ENCODE measurements at places on chromosomes 16 and 17.

- no peak for DNase-seq
These were observed 8.6 kb upstream of the NFATC3 start for GRCh38 chr16:68076560-68076959.

- DNase-seq = no peak
These were observed 175.5 kb downstream of the CYB561 start for GRCh38 chr17:63270610-63271009.

GRCh38 chr17:11391134-11391533 lies 150.1 kb downstream of the SHISA6 start:
- DNase-seq = no peak

DNA sequence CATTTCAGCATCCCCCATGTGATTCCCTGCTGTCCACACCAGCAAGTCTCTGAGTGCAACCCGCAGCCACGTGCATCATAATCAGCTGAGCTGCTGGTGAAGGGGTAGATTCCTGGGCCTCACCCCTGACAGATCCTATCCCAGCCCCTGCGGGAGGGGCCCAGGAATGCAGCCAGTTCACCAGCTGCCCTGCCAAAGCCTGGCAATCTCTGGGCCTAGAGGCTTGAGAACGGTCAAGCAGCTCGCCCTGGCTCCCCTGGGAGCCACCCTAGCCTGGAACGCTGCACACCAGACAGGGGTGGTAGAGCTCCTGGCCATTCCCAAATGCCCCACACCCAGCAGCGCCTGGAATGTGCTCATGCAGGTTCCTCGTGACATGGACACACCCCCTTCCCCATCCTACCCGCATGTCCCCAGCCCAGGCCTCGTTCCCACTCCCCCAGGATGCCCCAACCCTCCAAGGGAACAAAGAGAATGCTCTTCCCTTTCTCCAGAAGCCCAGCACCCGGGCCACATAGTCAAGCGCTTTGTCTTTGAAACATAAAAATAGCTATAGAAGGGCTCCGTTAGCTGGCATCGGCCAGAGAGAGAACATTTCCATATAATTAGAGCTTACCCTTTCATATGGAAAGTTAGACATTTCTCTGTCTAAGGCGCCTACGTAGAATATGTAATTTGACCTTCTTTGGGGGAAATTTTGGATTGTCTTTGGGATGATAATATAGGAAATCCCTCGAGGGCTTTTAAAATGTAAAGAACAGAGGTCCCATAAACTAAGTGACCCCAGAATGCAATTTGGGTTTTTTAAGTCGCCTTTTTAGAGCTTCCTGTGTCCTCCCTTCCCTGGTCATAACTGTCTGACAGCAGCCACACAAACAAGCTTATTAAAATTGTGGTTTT lies 3.4 kb downstream of the CEP295NL start:
- peak; percentile 74 for DNase-seq

- DNase-seq = no peak
These were observed 154.8 kb downstream of the VPS53 start for GRCh38 chr17:559551-560431.

- DNase-seq = no peak
These were observed 35.5 kb downstream of the DNAH17 start for GRCh38 chr17:78541488-78542206.

GRCh38 chr17:21042458-21043295 lies at the start of gene USP22:
USP22 (minus strand) TSS chr17:21043011; CDS start chr17:21042835, 176 bp downstream.
- no peak for DNase-seq

- DNase-seq = no peak
These were observed 5.0 kb downstream of the SYT17 start for GRCh38 chr16:19173059-19173458.

DNA sequence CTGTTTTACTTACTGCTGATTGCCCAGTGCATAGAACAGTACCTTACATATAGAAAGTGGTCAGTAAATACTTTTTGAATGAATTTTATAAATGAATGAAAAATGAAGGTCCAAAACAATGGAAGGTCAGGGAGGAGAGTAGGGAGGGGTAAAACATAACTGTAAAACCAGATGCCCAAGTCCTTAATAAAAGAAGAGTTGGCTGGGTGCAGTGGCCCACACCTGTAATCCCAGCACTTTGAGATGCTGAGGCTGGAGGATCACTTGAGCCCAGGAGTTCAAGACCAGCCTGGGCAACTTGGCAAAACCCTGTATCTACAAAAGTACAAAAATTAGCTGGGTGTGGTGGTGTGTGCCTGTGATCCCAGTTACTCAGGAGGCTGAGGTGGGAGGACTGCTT lies 108.2 kb downstream of the BRIP1 start:
- no peak for DNase-seq

DNA sequence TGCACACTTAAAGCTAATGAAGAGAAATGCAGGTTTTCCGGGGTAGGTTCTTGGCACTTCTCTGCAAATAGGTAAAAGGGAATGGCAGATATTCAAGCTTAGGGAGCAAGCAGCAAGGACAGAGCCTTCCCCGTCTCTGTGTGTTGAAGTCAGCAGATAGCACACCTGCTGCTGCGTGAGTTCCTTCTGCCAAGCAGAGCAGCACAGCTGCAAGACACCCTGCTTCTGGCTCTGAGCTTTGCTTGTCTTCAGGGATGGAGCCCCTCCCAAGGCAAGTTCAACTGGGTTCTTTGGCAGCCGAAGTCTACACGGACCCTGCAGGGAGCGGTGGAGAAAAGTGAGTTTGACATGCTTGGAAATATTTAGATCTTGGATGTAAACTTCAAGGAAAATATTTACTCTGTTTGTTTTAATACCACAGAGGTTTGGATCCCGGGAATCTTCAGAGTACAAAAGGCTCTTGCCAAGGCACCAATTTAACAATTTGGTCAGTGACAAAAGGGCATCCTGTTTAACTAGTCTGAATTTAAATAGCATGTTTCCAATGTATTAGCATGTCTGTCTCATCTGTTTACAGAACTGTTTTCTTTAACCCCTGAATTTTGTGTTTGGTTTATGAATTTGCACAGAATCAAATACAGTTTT lies 113.4 kb upstream of the KCNJ16 start:
- DNase-seq = no peak
